ENCODE measurements at places on chromosomes 1 and 21. TPM values are rescaled to one million over a fixed set of nuclear protein-coding genes. Genes with fewer than 3 reads are reported as not detected.

CYP4A11 gene
- not detected for total RNA-seq

FTCD gene
- not detected for total RNA-seq

ARMH1 gene
- total RNA-seq, result 38.0 TPM

DNA sequence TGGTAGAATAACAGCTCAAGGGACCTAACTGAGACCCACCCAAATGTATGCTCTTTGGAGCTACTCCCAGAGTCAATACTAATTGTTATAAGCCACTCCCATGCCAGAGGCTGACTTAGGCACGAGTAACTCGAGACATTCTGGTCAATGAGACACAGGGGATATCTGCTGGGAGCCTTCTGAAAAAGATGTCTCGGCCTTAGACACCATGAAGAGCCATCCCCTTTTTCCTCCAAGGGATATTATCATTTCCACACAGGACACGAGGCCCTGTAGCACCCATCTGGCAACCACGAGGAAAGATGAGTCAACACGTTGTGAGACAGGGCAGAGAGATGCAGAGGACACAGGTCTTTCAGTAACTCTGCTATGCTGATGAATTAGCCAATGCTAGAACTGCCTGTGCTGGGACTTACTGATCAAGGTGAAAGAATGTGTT, 30.7 kb downstream of the ITPKB start:
- H3K27me3 ChIP-seq, result no peaks in the 10 kb centered on the region
- H3K4me3 ChIP-seq, result peak overlapping the region; percentile 6
- H3K36me3 ChIP-seq, result peaks cover 3% of the 10 kb centered on the region
- no peak for DNase-seq
- H3K27ac ChIP-seq, result no peak overlapping the region

GRCh38 chr1:210758261-210758660, 375.7 kb downstream of the KCNH1 start:
- H3K27ac ChIP-seq, result no peak overlapping the region
- no peak overlapping the region for H3K4me3 ChIP-seq
- DNase-seq, result no peak
- no peaks in the 10 kb centered on the region for H3K36me3 ChIP-seq
- H3K4me1 ChIP-seq, result no peaks in the 10 kb centered on the region
- no peaks in the 10 kb centered on the region for H3K27me3 ChIP-seq

DNA sequence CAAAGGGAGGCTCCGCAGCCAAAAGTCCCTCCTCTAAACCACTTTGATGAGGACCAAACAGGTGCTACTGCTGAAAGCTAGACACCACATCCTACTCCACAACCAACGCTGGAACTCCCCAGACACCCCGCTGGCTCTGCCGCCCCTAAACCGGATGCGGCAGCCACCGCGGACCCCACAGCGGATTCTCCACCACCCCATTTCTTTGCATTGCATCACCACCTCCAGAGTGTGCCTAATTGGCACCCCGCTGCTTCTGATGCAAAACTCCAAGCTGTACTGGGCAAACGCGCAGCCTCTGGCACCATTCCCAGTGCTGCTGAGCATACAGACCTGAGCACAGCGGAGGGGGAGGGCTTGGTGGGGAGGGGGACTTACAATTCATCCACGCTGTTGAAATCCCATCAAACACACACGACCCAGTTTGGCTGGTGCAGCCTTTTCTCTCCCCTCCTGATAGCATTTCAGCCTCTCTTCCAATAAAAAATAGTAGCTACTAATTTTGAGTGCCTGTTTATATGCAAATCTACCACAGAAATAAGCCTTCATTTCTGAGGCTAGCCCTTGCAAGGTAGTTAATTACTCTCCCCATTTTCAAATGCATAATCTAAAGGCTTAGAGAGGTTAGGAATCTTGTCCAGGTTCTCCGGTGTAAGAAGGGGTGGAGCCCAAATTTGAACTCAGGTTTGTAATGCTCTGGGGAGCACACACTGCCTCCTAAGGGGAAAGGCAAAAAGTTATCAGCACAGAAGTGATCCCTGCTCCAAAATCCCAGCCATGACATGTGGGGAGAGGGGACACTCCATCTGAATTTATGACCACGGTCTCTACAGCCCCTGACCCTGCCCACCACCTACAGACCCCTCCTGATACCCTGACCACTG, 12.2 kb upstream of the RGS16 start:
- H3K4me3 ChIP-seq, result no peak overlapping the region
- no peaks in the 10 kb centered on the region for H3K36me3 ChIP-seq
- DNase-seq, result peak; percentile 96

- no peak overlapping the region for H3K4me3 ChIP-seq
- H3K27me3 ChIP-seq, result no peaks in the 10 kb centered on the region
- H3K36me3 ChIP-seq, result no peaks in the 10 kb centered on the region
- H3K27ac ChIP-seq, result no peak overlapping the region
These were observed 31.4 kb downstream of the EPS15 start for GRCh38 chr1:51487628-51488027.

GRCh38 chr21:36245649-36246048, 74.3 kb upstream of the MORC3 start:
- H3K4me1 ChIP-seq, result no peaks in the 10 kb centered on the region
- no peak for DNase-seq
- H3K4me3 ChIP-seq, result no peak overlapping the region
- peaks cover 13% of the 10 kb centered on the region for H3K36me3 ChIP-seq

Measured in CD8-positive, alpha-beta memory T cell (primary cell).